Stimulated activated CD8-positive, alpha-beta memory T cell treated with anti-CD3 and anti-CD28 coated beads, Interleukin-4, amount 100 ng/mL, for 1 hour (primary cell): ENCODE measurements at places on chromosomes 2 and 18.

DNA sequence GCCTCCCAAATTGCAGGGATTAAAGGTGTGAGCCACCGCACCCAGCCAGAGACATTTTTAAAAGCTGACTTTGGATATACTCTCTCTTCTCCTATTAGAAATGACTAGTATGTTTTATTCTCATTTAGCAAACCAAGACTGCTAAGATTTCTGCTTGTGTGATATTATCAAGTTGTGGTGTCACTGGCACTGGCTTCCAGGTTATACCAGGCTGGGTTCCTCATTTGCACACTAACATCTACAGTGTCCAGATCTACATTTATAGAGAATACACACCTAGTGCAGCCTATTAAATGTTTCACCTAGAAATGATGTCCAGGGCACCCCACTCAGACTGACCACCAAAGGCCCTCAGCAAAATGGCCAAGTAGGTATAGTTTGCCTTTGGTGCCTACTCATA is 265.3 kb upstream of the STON1 start:
- no peak for DNase-seq

DNA sequence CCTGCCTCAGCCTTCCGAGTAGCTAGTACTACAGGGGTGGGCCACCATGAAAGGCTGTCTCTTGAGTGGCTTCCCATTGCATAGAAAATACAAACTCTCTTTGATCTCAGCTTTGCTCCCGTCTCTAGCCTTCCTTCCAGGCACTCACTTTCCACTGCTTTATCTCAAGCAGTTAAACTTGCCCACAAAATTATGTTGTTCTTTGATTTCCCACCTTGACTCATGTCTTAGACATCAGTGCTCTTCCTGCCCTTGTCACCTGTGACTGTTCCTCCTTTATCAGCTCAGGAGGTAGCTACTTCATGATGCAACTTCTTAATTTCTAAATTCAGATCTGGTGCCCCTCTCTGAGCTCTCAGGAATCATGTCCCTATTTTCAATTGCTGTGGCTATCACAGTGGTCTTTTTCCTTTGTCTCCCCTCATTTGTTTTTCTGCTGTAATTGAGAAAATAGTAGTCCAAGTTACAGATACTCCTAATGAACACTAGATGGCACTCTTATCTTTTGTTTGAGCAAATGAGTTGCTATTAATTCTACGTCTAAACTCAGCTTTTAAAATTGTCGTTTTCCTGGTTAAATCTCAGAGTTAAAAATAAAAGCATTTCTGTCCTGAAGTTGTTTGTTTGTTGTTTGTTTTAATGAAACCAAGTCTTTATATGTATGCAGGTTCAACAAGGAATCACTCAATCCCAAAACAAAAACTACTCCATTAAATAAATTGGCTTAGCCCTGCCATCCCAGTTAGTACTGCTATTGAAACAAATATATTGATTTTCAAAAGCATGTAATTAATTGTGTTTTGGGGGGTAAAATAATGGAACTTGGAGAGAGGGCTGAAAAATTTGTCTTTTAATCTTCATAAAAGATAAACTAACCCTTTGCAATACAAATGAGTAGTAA is 46.9 kb upstream of the GREB1L start:
- DNase-seq: no peak

DNA sequence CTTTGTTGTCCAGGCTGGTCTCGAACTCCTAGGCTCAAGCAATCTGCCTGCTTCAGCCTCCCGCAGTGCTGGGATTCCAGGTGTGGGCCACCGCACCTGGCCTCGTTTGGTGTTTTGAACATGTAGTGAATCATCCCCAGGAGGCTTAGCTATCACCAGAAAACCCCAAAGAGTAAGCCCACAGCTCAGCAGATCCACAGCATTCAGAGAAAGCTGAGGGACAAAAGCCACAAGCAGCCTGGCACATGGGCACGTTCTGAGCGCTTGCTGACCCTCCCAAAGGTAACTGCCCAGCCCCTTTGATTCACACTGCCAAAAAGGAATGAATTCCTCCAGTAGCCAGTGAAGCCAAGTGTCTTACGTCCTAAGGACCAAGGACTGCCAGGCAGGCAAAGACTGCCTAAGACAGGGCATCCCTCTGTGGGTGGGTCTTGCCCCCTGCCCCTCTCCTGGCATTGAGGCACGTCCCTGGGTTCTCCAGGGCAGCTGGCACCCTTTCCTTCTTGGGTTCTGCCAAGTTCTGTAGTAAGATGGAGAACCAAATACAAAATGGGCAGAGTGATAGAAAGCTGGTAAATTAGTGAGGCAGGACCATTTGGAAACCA is 31.7 kb downstream of the MBP start:
- no peak for DNase-seq

DNA sequence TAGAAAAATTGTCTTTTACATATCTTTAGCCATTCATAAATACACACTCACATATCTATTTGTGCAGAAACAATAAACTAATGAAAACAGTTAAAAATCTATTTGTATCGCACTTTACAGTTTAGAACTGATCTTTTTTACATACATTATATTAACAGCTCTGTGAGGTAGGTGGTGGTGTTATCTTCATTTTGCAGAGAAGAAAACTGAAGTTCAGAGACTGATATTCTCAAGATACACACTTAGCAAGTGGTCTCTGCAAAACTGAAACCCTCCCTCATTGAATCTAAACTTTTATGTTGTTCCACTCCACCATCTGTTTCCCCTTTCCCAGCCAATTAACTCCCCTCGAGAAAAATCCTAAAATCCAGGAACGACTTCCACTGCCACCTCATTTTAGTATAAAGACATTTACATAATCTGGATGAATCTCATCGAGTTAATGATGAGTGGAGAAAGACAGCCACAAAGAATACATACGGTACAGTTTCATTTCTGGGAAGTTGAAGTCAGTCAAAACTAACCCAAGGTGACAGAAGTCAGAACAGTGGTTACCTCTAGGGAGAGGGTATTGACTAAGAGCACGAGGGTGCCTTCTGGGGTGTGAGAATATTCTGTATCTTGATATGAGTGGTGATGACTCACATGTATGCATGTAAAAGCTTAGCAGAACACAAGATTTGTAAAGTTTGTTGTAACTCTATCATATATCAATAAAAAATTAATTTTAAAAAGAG is 524.2 kb upstream of the TCF4 start:
- no peak for DNase-seq

GRCh38 chr18:23916338-23916737 is 98.2 kb upstream of the TTC39C start:
- DNase-seq: no peak

- DNase-seq: no peak
These were observed 90.1 kb downstream of the PRELID3A start for GRCh38 chr18:12497839-12498238.

- no peak for DNase-seq
These were observed 114.7 kb downstream of the DNAH6 start for GRCh38 chr2:84631047-84631446.
